Stimulated activated CD4-positive, alpha-beta T cell treated with anti-CD3 and anti-CD28 coated beads, TNF-alpha, amount 100 ng/mL, for 1 hour (primary cell): ENCODE measurements at places on chromosomes 13 and 19.

GRCh38 chr13:59442944-59443486 lies 720.7 kb downstream of the DIAPH3 start:
- no peak for DNase-seq

DNA sequence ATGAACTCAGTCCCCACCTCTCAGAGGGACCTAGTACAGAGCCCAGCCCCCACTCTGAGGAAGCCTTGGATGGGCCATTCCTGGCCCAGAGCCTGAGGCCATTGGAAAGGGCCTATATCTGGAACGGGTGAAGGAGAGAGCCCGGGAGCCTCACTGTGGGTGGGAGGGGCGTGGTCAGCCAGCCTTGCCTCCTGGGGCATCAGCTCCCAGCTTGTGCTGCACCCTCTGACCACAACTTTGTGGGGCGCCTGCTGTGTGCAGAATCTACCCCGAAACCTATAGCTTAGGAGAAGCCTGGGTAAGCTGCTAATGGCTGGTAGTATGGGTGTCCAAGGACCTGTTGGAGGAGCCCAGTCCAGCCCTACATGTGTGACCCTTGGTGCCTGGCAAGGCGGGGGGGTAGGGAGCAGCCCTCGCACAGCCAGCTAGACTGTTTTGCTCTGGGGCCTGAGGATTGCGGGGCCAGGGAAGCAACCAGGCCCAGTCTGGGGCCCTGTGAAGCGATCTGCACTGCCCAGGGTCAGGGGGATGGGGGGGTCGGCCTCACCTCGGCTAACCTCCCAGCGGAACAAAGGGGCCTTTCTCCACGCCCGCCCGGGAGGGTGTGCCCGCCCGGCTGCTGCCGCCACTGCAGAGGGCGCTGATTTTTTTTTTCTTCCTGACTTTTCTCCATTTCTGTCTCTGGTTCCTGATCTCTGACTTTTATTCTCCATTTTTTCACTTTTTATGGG lies 42.3 kb downstream of the LYL1 start:
- no peak for DNase-seq

- DNase-seq = no peak
Measured at GRCh38 chr13:111485491-111486250, 165.2 kb downstream of the TEX29 start.

DNA sequence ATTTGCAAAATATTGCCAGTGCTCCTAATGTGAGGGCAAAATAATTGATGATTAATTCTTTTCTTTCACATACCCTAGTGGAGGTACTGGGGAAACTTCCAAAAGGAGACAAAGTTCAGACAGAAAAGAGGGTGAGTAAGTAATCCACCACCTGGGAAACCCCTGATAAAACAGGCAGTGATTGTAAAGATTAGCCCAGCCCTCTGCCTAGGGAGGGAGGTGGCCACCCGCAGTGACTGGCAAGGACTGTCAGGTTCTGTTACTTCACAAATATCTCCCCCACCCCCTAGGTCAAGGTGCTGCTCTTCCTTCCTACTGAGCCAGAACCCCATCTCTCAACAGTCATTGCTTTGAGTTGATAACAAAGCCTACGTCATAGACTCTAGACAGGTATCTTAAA lies 239.7 kb downstream of the DNAJC15 start:
- no peak for DNase-seq

DNA sequence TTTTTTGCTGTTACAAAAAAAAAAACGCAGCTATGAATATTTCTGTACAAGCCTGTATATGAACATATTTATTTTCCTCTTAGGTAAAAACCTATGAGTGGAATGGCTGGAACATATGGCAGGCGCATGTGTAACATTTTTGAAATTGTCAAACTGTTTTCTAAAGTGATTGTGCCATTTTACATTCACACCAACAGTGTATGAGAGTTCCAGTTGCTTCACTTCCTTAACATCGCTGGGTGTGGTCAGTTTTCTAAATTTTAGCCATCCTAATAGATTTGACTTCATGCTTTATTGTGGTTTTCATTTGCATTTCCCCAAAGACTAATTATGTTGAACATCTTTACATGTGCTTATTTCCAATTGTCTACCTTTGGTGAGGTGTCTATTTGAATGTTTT lies 306.8 kb downstream of the KCNRG start:
- no peak for DNase-seq

- no peak for DNase-seq
Measured at GRCh38 chr13:43661161-43661830, 125.5 kb downstream of the ENOX1 start.

- DNase-seq = no peak
Measured at GRCh38 chr13:113364311-113364889, 470 bp upstream of the GRTP1 start.

GRCh38 chr13:21328201-21328600 lies 130.9 kb downstream of the ZDHHC20 start:
- DNase-seq = no peak

DNA sequence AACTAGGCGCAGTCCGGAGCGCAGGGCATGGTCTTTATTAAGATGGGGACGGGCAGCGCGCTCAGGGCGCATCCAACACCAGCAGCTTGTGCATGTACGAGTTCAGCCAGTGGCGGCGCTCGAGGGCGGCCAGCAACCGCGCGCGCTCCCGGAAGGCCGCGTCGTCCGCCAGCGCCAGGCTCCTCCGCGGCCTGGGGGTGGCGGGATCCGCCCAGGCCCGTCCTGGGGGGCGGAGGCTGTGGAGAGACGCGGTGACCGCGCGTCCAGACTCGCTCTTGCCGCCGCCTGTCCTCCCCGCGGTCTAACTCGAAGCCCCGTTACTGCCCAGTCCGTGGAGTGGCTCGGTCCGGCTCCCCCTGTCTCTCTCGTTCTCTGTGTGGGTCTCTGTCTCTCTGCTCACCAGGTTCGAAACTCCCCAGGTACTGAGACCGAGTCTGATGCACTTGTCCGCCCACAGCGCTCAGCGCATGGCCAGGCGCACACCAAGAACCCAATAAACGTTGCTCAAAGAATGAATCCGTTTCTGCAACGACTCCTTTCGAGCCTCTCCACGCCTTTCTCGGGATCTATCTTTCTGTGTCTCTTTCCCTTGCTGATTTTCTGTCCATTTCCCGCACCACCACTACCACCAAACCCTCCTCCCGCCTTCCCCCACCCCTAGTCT lies 702 bp downstream of the PTH2 start:
- no peak for DNase-seq
